ENCODE measurements at places on chromosomes 6 and 20.

- DNase-seq, result no peak
These were observed 33.8 kb downstream of the TBC1D7 start for GRCh38 chr6:13294499-13295069.

GRCh38 chr20:59667131-59667530 lies 62.8 kb downstream of the PHACTR3 start:
- DNase-seq, result no peak

GRCh38 chr6:20454204-20454824 lies 52.6 kb downstream of the E2F3 start:
- DNase-seq, result no peak

- DNase-seq, result no peak
These were observed 13.8 kb upstream of the NTSR1 start for GRCh38 chr20:62694868-62695267.

DNA sequence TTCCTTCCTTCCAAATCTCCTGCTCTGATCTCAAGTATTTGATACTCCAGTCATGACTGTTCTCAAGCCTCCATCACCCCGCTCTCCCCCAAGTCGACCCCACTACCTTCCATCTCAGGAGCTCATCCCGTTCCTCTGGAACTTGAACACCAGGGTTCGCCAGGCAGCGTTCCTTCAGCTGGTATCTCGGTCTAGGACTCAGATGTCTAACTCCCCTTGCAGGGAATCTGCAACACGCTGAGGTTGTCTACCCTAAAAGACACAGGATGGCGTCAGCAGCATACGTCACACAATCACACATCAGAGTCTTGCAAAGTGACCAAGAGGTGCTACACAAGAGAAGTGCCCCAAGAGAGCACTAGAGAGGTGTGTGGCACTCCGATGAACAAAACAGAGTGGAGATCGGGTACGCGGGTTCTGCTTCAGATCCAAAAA lies 706 bp downstream of the ZNF184 start:
- DNase-seq, result peak; percentile 48

- DNase-seq, result no peak
These were observed 151.7 kb upstream of the DST start for GRCh38 chr6:56794421-56794820.

GRCh38 chr20:38250609-38251008 lies 9.9 kb downstream of the KIAA1755 start:
- DNase-seq, result no peak

DNA sequence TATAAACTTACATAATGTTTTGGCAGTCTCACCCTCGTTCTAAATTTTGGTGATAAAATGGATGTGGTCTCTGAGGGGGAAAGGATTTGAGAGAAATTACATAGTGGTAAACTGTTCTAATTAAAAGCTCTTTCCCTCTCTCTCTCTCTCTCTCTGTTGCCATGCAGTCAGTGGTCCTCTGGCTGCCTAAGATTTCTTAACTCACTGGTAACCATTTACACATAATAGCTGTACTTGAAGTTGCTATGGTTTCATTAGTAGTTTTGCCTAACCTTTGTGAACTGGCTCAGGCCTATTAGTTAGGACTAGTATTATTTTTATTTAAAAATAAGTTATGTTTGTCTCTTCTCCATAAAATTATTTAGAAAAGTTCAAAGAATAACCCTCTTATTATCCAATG lies 42.0 kb downstream of the MAPK14 start:
- DNase-seq, result no peak

DNA sequence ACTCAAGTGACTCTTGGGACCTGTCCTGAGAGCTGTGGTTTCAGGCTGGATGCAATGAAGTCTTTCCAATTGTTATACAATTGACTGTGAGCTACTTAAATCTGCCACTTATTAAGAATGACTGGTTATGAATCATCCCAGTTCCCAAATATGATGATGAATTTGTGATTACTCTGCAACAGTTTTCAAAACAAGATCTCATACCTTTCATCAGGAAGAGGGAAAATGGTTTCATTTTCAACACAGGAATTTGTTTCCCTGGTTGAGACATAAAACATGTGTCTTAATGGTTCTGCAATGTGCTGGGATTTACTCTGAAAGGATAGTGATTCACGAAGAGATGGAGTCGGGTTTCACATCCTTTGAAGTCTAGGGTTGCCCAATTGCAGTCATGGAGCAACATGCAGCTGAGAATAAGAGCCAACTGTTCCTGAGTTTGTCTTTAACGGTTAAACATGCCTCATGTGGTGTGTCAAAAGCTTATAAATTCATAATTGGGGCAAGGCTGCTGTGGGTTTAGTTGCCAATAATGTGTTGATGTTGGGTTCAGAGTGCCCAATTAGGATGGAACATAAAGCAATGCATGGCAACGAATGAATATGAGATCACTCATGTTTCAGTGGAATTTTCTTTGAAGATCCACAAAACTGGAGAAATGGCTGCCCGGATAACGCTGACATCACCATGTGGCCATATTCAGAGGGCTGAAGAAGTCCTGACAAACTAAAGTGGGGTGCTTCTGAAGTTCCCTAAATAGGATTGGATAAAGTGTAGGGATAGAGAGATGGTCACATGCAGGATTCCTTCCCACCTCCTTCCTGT lies 41.0 kb downstream of the CYP24A1 start:
- peak; percentile 84 for DNase-seq

DNA sequence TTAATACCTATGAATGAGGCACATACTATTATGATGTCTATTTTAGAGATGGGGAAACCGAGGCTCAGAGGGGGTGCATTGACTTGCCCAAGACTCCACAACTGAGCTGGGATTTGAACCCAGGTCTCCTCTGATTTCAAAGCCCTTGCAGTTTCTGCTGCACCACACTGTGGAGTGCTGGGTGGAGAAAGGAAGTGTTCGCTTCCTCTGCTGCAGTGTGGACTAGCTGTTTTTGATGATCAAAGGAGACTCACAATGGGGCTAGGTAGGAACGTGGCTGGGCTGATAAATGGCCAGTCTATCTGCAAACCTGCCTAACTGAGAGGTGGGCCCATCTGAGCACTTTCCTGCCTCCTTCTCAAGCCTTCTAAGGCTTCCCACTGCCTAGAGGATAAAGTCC lies 87.2 kb downstream of the CD40 start:
- DNase-seq, result no peak

DNA sequence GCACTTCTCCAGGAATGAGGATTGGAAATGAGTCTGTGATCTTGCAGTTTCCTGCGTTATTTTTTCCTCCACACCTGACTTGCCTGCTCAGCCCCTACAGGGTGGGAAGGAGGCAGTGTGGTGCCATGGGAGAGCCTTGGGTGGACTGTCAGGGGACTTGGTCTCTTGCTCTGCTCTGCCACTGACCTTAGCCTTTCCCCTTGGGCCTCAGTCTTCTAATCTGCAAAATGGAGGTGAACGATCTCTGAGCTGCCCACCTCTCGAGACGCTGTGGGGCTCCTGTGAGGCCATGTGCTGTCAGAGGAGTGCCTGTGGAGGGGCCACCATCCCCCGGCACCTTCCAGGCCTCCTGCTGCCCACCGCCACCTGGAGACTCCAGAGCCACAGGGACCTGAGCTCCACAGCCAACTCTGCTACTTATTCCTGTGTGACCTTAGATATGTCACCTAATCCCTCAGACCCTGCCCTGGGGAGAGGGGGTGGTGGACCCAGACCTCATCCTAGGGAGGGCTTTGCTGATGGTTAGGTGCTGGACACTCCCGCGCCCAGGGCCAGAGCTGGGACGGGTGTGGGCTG lies 45.8 kb upstream of the MLN start:
- no peak for DNase-seq

- no peak for DNase-seq
These were observed 101.8 kb downstream of the EPHA7 start for GRCh38 chr6:93317592-93317991.

GRCh38 chr20:51831866-51832265 lies 29.5 kb upstream of the SALL4 start:
- DNase-seq, result peak; percentile 26

DNA sequence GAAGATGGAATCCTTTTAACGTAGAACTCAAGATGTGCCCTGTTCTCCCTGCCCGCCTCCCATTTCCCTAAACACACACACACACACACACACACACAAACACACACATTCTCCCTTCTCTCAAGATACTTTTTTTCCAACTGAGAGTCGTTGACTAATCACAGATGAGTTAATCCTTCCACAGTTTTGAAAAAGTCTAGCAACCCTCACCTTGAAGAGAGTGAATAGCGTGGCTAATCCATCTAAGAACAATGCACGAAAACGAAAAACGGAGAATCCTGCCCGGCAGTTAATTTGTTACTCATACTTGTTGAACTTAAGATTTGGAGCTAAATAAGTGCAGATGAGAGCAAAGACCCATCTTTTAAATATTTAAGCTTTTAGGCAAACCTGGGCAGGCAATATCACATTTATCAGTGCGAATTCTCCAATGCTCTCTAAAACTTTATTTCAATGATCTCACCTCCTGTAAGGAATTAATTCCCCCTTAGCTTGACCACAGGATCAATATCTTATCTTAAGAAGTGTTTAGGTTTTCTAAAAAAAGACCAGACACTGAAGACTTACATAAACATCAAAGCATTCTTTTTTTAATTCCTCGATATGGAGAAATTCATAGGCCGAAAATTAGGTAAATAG lies 1.1 kb downstream of the AGPAT4 start:
- no peak for DNase-seq

GRCh38 chr20:56098981-56099500 lies 93.7 kb upstream of the CBLN4 start:
- DNase-seq, result no peak

- no peak for DNase-seq
These were observed 376 bp downstream of the C20orf202 start for GRCh38 chr20:1203630-1204029.

DNA sequence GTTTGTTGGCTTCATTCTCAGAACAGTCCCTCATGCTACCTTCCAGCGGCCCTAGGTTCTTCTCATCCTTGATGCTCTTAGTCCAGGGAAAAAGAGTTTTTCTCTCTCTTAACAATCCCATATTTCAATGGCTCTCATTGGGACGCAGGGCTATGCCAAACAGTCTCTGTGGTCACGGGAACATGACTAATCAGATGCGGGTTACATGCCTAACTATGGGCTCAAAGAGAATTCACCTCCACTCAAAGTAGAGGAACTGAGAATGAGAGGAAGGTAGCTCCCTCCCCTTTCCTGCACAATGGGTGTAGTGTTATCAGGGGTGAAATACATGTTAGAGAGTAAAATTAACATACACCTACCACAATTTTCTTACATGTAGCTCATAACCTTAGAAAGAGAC lies 18.1 kb upstream of the ATRN start:
- DNase-seq, result no peak

DNA sequence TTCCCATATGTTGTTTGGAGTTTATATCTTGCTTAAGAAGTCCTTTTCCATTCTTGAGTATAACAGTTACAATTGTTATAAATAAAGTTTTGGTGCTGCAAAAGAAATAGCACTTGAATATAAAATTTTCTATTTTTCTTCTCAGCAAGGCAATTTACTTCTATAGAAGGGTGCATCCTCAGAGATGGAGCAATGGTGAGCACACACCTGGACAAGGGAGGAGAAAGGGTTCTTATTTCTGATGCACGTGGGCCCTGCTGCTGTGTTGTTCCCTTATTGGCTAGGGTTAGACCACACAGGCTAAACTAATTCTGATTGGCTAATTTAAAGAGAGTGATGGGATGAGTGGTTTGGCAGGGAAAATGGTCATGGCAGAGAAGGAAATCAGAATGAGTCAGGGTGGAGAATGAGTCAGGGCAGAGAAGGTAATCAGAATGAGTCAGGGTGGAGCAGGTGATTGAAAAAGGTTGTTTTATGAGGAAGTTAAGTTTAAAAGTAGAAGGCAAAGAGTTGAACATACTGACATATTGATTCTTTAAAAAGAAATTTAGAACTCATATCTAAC lies 38.0 kb downstream of the CST8 start:
- no peak for DNase-seq

DNA sequence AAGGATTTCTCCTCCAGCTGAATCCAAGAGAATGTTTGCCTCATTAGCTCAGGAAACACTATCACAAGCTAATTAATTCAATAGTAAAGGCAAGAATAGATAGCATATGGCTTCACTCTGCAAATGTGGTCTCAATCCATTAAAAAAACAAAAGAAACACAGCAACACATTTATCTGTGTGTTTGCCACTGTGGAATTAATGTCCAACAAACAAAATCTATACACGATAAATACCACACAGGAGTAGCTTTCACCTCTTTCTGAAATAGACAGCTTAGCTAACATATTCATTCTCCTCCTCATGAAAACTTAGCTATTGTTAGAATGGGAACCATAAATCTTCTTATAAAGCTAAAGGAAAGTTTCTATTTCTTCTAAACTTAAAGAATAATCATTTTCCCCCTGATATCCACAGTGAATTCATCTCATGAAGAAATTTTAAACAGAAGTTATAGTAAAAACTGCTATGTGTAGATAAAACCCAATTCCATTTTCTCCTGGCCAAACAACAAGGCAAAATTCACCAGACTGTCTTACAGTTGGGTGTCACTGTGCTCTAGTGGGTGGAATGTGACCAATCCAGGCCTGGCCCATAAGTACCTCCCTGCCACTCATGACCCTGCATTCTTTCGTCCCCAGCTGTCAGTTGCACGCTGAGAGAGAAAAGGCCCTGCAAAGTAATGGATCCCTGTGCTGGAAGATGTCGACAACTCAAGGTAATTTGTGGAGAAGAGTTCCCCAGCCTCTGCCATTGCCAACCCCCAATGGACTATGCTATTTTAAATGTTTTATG lies 92.9 kb upstream of the NRSN1 start:
- DNase-seq, result no peak

- DNase-seq, result no peak
These were observed 91.9 kb upstream of the SUPT3H start for GRCh38 chr6:45469663-45470062.

GRCh38 chr20:37808233-37809070 lies 94.5 kb upstream of the VSTM2L start:
- DNase-seq, result no peak

DNA sequence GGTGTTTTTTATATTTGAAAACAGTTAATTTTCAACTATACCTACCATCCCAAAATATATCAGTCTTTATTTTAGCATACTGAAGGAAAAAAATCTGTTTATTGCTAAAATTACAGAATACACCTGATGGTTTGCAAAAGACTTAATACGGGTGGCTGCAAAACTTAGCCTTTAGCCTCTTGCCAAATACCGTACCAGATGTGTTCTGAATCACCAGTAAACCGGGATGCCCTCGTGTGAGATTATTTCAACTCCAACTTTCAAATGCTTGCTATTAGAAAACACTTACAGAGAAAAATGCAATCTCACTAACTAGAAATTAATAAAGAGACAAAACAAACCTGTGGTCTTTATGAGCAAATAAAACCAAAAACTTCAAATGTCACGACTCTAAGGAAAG lies 36.0 kb downstream of the REV3L start:
- DNase-seq, result peak; percentile 40

DNA sequence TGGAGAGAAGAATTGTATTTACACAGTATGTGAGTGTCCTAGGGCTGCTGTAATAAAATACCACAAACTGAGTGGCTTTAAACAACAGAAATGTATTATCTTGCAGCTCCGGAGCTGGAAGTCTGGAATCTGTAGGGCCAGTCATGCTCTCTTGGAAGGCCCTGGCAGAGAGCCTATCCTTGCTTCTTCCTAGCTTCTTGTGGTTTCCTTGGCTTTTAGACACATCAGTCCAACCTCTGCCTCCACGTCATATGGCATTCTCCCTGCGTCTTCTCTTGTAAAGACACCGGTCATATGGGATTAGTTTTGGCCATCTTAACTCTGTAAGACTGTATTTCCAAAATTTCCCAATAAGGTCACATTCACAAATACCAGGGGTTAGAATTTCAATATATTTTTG lies 10.8 kb downstream of the FNDC1 start:
- DNase-seq, result no peak

- DNase-seq, result no peak
These were observed 458.7 kb downstream of the BMP2 start for GRCh38 chr20:7226156-7226555.

GRCh38 chr20:32984631-32985354 lies 19.4 kb downstream of the SUN5 start:
- DNase-seq, result no peak

GRCh38 chr6:84929212-84929611 lies 164.8 kb upstream of the TBX18 start:
- DNase-seq, result no peak

Measured in AG08395 (cell line).